ENCODE measurements at places on chromosomes 1 and 21.
A peak's percentile ranks its signal among the peaks of the same experiment; 100 is the strongest.

GRCh38 chr1:151705753-151706463 is 10.7 kb downstream of the CELF3 start:
- ATAC-seq, result no peak

DNA sequence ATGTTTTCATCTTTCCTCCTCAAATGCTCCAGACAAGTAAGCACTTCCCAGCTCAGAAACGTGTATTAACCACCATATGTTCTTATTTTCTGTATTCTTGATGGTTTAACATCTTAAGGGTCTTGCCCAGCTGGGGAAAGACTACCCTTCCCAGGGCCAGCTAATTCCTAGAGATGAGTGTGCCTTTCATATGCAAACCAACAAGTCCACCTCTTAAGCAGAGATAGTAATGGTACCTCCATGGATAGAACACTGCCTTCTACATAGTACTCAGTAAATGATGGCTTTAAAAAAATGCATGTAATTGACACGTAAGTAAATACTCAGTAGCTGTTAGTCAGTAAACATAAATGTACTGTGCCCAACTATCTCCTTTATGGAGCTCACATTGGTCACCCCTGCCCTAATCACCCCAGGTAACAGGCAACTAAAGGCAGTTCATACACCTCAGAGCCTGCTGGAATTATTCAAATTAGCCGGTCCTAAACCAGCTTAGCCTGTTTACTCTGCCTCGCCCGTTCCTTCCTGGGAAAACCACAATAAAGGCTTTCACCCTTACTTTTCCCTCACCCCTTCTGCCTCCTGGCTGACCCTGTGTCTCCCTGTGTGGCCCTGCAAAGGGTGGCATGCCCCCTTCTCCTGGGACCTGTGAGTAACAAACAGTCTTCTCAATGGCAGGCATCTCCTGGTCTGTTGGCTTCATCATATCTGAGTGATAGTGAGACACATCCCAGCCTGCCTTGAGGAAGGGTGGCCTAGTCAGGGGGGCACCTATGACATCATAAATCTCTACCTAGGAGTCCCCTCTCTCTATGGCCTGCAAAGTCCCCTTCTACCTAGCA is 40.1 kb upstream of the KLHDC7A start:
- no peak for ATAC-seq

- ATAC-seq, result no peak
Observed at GRCh38 chr1:169844941-169845608, 48.6 kb downstream of the SCYL3 start.

- no peak for ATAC-seq
Observed at GRCh38 chr1:198558402-198558801, 17.9 kb upstream of the ATP6V1G3 start.

GRCh38 chr1:181783208-181783607 is 278.3 kb downstream of the ZNF648 start:
- ATAC-seq, result no peak

- no peak for ATAC-seq
Observed at GRCh38 chr21:25465263-25465662, 142.0 kb downstream of the MRPL39 start.

DNA sequence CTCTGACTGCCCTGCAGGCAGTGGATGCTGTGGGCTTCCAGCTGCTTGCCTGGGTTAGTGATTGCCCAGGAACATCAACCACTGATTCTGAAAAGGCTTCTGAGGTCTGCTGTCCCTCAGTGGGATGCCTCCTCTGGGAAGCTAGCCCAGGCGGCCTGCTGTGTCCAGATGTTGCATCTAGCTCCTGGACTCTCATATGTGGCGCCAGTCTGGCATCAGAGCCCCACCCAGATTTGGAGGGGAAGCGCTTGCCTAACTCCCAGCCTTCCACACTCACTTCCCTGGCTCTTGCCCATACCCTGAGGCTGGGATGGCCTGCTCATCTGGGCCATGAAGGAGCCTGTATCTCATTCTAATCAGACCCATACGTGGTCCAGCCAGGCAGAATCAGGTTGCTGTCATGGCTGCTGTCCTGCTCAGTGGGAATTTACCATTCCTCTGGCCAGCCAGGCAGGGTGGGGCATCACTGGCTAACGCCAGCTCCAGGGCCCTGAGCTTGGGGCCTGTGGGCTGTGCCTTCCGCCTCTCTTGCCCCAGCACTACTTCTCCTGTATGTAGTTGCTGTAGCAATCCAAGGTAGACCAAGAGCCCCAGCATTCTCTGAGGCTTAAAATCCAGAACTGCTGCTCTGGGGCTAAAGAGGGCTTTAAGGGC is 4.1 kb downstream of the CSF1 start:
- ATAC-seq, result no peak

GRCh38 chr21:37240978-37241377 is 26.2 kb downstream of the VPS26C start:
- ATAC-seq, result no peak

DNA sequence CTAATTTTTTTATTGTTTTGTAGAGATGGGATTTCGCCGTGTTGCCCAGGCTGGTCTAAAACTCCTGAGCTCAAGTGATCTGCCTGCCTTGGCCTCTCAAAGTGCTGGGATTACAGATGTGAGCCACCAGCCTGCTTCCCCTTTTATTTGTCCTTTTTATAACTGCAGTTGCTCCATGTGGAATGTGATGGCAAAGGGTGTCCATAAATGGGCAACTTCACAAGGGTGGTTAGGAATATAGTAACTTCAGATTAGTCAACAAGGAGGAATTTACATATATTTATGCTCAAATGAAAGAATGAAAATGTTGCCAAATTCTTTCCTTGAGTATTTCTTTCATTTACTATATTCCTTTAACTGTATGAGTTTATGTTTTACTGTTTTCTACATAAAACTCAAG is 182.9 kb downstream of the BACH1 start:
- peak; percentile 40 for ATAC-seq

DNA sequence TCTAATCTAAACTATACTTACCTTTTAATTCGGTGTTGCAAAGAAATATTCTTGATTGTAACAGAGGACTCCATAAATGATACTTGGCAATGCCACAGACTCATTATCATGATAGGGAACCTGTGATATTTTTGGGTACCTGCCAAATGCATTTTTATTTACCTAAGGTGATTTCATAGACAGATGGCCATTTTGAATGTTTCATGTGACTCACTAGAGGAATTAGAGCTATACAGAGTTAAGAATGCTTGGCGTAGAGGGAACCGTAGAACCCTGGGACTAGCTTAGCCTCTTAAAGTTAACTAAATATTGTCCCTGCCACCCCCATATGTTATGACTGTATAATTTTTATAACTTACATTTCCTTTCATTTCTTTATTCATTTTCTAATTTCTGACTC is 136.1 kb downstream of the DISP1 start:
- ATAC-seq, result no peak

DNA sequence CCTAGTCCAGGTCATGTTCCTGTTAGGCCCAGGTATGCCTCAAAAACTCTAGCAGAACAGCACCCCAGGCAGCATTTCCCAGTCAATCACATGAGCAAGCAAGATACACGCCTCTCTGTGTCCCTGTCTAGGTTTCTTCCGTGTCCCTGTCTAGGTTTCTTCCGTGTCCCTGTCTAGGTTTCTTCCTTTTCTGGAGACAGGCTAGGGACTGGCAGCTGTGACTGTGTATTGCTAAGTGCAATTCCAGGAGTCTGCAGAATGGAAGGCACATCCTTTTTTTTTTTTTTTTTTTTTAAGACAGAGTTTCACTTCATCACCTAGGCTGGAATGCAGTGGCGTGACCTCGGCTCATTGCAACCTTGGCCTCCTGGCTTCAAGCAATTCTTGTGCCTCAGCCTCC is 77.6 kb downstream of the SETD4 start:
- no peak for ATAC-seq

- ATAC-seq, result peak; percentile 22
Observed at GRCh38 chr1:198904321-198904720, 265.5 kb downstream of the PTPRC start.

DNA sequence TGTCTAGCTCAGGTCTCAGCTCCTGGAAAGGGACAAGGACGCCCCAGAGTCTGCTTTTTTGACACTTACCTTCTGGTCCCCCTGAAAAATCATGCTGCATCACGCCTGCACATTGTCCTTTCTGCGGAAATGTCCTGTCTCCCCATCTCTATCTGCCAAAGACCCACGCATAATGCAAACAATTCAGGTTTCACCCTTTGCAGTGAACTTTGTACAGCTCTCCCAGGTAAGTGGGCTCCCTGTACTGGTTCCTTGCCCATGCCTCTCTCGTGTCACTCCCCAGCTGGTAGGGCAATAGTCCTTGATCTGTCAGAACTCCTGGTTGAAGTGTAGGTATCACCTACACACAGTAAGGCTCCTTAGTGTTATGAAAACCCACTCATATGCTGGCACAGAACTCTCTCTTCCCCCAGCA is 102.9 kb upstream of the IRF2BP2 start:
- no peak for ATAC-seq

GRCh38 chr1:87130438-87130837 is 198.2 kb upstream of the LMO4 start:
- no peak for ATAC-seq

DNA sequence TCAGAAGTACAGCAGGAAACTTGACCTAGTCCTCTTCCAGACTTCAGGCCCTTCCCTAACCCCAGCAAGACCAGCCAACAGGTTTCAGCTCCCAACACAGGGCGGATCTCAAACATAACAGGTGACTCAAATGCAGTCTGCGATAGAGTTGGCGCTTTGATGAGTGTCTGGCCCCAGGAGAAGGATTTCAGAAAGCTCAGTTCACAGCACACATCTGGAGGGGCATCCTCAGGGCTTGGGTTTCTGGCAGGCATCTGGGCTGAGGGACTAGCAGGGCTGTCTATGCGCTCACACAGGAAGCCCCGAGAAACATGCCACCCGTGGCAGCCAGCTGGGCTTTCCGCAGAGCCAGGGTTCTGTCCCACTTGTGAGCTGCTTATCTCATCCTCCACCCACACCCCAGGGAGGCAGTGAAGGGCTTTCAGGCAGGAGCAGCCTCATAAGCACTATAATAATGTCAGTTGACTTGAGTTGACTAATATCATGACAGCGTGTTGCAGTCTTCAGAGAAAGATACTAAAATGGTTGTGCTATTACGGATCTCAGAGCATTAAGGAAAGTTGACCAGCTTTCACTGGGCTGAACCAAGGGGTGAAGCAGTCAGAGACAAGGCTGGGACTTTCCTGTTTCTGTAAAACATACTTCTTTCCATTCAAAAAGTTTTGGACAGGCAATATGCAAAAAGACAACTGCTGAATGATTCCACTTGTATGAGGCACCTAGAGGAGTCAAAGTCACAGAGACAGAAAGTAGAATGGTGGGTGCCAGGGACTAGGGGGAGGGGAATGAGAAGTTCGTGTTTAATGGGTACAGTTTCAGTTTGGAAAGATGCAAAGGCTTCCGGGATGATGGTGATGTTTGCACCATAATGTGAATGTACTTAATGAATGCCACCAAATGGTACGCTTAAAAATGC is 233.0 kb upstream of the IRF2BP2 start:
- ATAC-seq, result no peak

DNA sequence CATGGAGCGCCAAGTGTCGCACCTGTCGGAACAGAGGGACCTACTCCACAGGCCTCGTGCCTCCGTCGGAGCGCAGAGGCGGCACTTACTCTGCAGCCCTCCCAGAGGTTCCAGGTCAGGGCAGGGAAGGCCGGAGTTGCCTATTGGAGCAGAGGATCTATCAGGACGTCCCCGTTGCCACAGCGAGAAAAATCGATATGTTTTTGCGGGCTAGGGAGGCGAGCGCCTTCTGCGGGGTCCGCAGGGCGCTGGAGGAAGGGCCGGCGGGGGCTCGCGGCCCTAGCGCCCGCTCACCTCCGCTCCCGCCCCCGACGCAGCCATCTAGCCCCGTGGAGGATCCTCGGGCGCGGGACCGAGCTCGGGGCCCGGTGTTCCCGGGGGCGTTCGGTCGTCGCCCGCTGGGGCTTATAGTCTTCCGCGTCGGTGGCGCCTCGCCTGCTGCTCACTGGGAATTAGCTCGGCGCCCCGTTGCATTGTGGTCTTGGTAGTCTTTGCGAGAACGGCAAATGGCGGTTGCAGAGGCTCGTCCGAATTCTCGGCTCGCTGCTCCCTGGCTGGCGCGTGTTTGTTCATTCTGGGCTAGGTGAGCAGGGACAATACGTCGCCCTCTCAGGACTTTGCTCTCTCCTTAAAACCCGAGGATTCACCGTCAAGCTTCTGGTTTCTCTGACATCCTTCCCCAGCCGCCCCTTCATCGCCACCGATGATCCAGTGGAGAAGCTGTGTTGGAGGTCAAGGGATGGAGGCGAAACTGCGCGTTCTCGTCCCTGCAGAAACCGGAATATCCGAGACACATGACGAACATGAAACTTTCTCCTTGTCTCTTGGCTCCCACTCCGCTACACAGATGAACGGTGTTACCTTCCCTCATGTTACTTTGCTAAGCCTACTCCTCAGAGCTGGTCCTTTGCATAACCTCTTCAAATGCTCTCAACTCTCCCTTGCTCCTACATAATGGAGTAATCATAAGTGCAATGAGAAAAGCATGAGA is at the start of gene JTB:
Gene JTB, minus strand, starts transcription at position 425 of the 991 bp plus-strand sequence. Its CDS starts 422 bp downstream, at position 3.
- ATAC-seq, result peak; percentile 97

GRCh38 chr1:63723602-63724001 is 50.2 kb upstream of the ROR1 start:
- no peak for ATAC-seq

GRCh38 chr1:100643471-100644196 is 75.9 kb upstream of the VCAM1 start:
- ATAC-seq, result peak; percentile 73

DNA sequence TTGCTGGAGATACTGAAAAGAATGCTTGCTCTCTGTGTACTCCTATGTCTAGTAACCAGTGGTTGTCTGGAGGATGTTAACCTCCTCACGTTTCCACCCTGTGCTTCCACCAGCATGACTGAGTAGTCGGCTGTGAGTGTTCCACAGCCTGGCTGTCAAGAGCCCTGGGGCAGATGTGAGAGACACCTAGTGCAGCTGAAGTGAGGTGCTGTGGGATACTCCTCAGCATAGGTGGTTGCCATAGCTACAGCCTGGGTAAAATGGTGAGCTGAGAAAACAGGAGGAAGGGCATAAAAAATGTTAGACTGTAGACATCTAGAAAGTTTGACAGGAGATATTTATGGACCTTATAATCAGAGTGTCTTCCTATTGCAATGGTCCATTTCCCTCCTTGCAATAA is 15.8 kb downstream of the IVL start:
- peak; percentile 26 for ATAC-seq
